ENCODE measurements at places on chromosomes 6 and 20.

DNA sequence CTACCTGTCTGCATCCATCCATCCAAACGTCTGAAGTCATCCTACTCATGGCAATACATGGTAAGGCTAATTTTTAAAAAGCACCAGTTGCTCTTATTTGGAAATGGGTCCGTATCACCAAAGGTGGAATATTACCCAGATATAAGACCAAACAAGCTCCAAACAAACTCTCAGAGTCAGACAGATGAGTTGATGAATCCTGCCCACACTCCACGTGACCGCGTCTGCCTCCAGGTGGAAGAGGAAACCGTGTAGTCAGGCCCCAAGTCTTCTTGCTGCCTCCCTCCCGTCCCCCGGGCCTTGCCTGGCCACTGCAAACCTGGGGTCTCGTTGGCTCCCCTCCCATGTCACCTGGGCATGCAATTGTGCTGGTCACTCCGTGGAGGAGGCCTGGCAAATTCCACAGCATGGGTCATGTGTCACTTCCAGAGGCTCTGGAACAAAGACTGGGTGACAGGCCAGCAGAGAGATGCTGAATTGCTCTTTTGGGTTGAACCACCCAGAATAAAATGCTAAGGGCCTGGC is 31.8 kb downstream of the CTCFL start:
- no peak for DNase-seq

DNA sequence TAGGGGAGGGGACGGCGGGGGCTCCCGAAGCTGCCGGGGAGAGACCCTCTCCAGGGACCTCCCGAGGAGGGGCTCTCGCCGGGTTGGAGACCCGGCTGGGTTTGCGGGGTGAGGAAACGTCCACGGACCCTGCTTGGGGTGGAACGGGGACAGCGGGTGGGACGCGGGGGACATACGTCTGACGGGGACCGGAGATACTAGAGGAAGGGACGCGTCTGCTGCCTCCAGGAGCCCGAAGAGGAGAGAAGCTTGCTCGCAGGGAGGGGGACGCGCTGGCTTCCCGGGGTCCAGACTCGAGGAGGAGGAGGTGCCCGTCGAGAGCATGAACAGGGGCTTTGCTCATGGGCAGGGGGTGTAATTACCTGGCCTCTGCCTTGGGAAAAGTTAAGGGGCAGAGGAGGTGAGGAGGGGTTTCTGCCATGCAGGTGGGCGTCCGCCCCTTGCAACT is 593 bp downstream of the DNMT3B start:
- DNase-seq = no peak

DNA sequence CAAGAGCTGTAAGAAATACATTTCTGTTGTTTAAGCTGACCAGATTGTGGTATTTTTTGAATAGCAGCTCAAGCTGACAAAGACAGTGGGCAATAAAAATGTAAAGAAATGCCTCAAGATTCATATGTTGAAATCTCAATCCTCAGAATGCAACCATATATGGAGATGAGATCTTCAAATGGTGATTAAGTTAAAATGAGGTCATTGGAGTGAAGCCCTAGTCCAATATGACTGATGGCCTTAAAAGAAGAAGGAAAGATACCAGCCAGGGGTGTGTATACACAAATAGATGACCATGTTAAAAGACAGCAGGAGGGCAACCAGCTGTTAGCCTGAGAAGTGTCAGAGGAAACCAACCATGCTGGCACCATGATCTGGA is 7.1 kb upstream of the DDO start:
- DNase-seq = no peak

DNA sequence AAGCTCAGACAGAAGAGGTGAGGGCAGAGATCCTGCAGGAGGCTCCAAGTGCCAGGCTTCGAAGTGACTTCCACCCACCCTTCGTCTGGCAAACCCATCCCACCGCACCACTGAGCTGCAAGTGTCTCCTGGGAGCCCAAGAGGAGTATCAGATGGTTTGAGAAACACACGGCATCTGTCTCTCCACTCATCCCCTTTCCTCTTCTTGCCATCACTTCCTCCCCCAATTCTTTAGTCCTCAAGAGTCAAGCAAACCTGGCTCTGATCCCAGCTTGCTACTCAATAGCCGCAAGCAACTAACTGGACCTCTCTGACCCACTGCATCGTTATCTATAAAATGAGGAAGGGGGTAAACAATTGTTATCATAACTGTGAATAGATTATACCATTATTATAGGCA is 142.1 kb downstream of the BMP7 start:
- no peak for DNase-seq

DNA sequence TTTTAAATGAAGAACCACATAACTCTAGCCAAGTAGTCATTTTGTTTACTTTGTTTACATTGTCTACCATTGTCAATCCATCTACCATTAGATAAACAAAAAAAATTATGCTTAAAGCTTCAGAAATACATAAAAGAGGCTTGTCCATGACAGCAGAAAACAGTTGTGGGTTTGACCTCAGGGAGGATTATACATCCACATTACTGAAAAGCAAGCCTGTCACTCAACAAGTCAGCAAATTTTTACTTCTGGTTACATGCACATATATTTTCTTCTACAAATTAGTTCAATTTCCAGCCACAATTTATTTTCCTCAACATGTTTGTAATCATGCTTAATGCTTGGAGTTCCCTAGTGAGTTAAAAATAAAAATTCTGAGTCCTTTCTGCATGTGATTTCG is 713.3 kb downstream of the COL12A1 start:
- no peak for DNase-seq

- no peak for DNase-seq
Observed at GRCh38 chr6:167247814-167248595, 43.1 kb upstream of the UNC93A start.
